ENCODE measurements at places on chromosomes 1 and 21. TPM values are rescaled to one million over a fixed set of nuclear protein-coding genes. Genes with fewer than 3 reads are reported as not detected.

The OR14A2 gene
- total RNA-seq = not detected

The LPGAT1 gene
- total RNA-seq = 36.7 TPM

The ETS2 gene
- 37.0 TPM for total RNA-seq

The PLCH2 gene
- 2.2 TPM for total RNA-seq

The TTC22 gene
- not detected for total RNA-seq

The VWA5B1 gene
- not detected for total RNA-seq

The NPPA gene
- not detected for total RNA-seq

The SYT14 gene
- total RNA-seq = 6.1 TPM

The ARHGEF11 gene
- 24.4 TPM for total RNA-seq

GRCh38 chr1:43520100-43520778 is 10.4 kb upstream of the PTPRF start:
- no peak for DNase-seq

GRCh38 chr1:209103092-209103491 is 480.4 kb upstream of the CAMK1G start:
- no peak for DNase-seq

GRCh38 chr1:53536606-53537005 is 77.4 kb downstream of the DMRTB1 start:
- DNase-seq = no peak

DNA sequence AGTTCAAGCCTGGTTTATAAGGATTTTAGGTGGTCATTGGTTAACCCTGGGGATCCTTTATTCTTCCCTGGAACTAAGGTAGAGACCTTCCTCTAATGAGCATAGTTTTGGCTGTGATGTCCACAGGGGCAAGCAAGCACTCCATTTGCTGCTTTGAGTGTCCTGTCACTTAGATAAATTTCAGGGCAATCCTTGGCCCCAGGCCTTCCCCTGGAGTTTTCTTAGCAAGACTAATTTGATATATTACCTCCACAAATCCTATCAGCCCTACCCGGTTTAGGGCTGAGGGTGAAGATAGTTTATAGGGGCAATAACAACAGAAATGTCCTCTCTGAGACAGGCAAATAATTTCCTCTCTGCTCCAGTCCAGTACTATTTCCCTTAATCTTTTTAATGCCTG is 166.6 kb downstream of the CYYR1 start:
- DNase-seq = no peak

- no peak for DNase-seq
These were observed 23.4 kb downstream of the MAPKAPK2 start for GRCh38 chr1:206708058-206708457.

- DNase-seq = peak; percentile 64
These were observed 19.4 kb downstream of the ZBTB40 start for GRCh38 chr1:22471078-22471477.

DNA sequence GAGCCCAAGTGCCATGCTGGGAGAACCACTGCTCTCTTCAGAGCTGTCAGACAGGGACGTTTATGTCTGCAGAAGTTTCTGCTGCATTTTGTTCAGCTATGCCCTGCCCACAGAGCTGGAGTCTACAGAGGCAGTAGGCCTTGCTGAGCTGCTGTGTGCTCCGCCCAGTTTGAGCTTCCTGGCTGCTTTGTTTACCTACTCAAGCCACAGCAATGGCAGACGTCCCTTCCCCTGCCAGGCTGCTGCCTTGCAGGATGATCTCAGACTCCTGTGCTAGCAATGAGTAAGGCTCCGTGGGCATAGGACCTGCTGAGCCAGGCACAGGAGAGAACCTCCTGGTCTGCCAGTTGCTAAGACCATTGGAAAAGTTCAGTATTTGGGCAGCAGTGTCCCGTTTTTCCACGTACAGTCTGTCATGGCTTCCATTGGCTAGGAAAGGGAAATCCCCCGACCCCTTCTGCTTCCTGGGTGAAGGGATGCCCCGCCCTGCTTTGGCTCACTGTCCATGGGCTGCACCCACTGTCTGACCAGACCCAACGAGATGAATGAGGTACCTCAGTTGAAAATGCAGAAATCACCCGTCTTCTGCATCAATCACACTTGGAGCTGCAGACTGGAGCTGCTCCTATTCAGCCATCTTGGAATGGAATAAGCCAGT is 31.9 kb downstream of the CYP4B1 start:
- DNase-seq = no peak

DNA sequence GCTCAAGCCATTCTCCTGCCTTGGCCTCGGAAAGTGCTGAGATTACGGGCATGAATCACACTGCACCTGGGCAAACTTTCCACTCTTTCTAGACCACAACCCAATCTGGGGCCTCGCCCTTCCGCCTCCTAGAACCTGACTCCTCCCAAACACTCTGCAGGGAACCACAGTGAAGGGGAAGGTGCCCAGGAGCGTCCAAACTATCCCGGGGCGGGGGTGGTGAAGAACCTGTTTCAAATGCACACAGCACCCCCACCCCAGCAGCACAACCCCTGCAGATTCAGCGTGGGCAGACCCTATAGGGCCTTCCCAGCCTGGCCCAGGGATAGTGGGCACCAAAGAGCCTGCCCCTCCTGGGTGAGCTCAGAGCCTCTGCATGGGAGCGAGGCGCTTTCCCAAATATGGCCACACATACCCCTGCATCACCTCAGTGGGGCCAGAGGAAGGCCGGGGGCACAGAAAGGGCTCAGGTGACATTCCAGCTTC is 86.9 kb downstream of the STUM start:
- DNase-seq = no peak

DNA sequence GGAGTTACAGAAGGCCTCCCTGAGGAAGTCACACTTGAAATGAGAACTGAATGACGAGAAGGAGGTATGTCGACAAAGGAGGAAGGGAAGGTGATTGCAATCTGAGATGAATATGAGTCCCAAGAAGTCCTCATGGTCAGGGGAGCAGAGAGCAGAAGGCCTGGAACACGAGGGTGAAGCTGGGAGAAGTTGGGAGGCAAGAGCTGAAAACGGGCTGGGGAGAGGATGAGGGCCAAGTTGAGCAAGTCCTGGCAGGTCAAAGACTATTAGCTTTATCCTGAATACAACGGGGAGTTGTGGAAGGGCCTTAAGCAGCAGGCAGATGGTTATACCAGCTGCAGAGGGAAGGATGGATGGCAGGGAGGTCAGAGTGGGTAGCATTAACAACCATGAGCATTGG is 89.5 kb downstream of the KCNJ15 start:
- no peak for DNase-seq

DNA sequence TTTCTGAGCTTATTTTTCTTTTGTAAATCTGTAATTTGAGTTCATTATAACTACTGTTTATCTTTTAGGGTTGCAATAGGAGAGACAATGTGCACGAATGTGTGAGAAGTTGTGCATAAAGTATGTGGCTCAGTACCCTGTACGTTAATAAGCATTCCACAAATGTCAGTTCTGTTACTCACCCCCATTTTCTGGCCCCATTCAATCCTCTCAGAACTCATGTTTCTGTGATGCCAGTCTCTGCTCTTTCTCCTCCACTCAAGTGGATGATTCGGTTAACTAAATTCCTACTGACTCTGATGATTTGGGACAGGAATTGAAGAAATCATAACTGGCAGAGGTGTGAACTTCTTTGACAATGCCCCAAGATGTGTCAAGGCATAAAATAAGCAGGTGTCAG is 10.2 kb upstream of the DMRTB1 start:
- DNase-seq = peak; percentile 91

GRCh38 chr1:208604295-208604694 is 360.1 kb upstream of the PLXNA2 start:
- peak; percentile 7 for DNase-seq

- DNase-seq = peak; percentile 96
These were observed 92.4 kb upstream of the RALGPS2 start for GRCh38 chr1:178632653-178633052.

- peak; percentile 42 for DNase-seq
These were observed 76.5 kb downstream of the VWA5B1 start for GRCh38 chr1:20367116-20367585.

- no peak for DNase-seq
These were observed 175.7 kb downstream of the TRIM33 start for GRCh38 chr1:114335273-114335672.

DNA sequence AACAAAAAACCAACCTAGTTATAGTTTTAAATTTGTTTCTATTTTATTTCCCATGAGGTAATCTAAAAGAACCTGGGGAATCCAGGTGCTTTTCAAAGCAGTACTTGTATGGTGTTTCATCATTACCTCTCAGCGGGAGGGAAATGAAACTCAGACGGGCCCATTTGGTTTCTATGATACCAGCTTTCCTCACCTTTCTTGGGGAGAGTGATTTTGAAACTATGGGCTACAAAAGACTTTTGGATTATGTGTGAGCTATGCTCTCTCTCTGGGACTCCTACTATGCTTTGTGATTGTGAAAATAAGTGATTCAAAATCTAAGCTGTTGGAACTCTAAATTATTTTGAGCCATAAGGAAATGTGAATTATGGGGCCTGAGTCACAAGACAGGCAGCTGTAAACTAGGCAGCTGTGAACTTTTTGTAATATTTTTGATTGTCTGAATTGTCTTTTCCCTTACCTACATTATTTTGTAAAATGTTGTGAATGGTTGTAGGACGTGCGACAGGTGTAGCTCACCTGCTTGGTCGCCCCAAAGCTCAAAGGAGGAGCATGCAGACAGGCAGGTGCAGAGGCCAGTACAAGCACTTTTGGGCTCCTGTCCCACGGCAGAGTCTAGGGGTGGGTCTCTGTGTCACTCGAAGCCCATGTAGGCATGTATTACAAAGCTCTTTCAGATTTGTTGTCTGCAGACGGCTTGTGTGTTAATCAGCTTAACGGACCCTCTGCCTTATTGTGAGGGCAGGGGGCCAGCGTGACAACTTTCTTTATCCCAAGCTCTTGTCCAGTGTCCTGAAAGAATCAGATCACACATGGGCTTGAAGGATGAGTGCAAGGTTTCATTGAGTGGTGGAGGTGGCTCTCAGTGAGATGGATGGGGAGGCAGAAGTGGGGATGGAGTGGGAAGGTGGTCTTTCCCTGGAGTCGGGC is 64.8 kb upstream of the BACH1 start:
- no peak for DNase-seq

DNA sequence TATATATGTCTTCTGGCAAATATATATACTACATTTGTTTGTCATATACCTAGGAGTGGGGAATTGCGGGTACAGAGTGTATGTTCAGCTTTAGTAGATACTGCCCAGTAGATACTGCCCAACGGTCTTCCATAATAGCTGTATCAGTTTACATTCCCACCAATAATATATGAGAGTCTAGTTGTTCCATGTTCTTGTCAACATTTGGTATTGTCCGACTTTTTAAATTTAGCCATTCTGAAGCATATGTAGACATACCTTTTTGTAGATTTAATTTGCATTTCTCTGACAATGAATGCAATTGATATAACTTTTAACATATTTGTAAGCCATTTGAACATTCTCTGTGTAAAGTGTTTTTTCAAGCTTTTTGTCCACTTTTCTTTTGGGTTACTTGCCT is 99.0 kb upstream of the HIVEP3 start:
- no peak for DNase-seq
